Activated CD4-positive, alpha-beta T cell treated with anti-CD3 and anti-CD28 coated beads for 36 hours (primary cell): ENCODE measurements at places on chromosomes 3 and 15.

- no peak overlapping the region for H3K4me3 ChIP-seq
- no peaks in the 10 kb centered on the region for H3K36me3 ChIP-seq
- no peak for DNase-seq
- H3K27me3 ChIP-seq = no peaks in the 10 kb centered on the region
- H3K4me1 ChIP-seq = no peaks in the 10 kb centered on the region
These were observed 226.0 kb downstream of the SNRPN start for GRCh38 chr15:25180606-25181292.

- H3K27ac ChIP-seq = peak overlapping the region; percentile 97
- H3K4me1 ChIP-seq = peaks cover 90% of the 10 kb centered on the region
- H3K4me3 ChIP-seq = peak overlapping the region; percentile 61
- no peaks in the 10 kb centered on the region for H3K27me3 ChIP-seq
- peak; percentile 46 for DNase-seq
- peaks cover 45% of the 10 kb centered on the region for H3K36me3 ChIP-seq
These were observed 6.7 kb downstream of the TNFSF10 start for GRCh38 chr3:172516318-172517214.

- peaks cover 2% of the 10 kb centered on the region for H3K4me1 ChIP-seq
- no peak overlapping the region for H3K4me3 ChIP-seq
- H3K27me3 ChIP-seq = no peaks in the 10 kb centered on the region
- H3K36me3 ChIP-seq = no peaks in the 10 kb centered on the region
- DNase-seq = no peak
- H3K27ac ChIP-seq = no peak overlapping the region
These were observed 37.6 kb upstream of the ZNF710 start for GRCh38 chr15:89963301-89964231.

DNA sequence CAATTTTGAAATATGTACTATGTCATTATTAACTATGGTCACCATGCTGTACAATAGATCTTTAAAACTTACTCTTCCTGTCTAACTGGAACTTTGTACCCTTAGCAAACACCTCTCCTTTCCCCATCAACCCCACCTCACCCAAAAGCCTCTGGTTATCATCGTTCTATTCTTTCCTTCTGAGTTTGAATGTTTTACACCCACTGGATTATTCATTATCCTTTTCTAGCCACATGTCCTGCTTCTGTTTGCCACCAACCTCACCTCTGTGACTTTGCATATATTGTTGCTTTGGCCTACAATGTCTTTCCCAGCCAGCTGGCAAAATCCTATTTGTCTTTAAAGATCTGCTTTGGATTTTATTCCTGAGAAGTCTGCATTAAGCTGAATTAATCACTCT lies 102.6 kb upstream of the TSPAN3 start:
- no peaks in the 10 kb centered on the region for H3K4me1 ChIP-seq
- H3K4me3 ChIP-seq = no peak overlapping the region
- peaks cover 1% of the 10 kb centered on the region for H3K36me3 ChIP-seq

DNA sequence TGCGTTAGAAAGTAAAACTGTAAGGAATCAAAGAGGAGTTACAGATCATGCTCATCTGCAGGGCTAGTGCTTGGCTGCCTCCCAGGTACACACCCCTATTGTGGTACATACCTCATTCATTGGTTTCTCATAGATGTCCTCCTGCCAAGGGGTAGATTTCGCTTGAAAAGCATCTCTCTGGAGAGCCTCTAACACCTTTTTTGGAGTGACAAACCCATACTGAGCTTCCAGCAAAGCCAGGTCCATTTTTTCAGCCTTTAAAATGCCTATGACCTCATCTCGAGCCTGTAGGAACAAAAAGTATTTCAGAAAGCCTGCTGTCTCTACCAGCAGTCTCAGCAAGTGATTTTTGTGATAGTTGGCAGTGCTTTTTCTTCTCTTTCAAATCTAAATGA lies 112.1 kb downstream of the CMSS1 start:
- no peaks in the 10 kb centered on the region for H3K27me3 ChIP-seq
- H3K4me1 ChIP-seq = no peaks in the 10 kb centered on the region
- DNase-seq = no peak
- H3K4me3 ChIP-seq = no peak overlapping the region
- H3K36me3 ChIP-seq = peaks cover 16% of the 10 kb centered on the region
- no peak overlapping the region for H3K27ac ChIP-seq

DNA sequence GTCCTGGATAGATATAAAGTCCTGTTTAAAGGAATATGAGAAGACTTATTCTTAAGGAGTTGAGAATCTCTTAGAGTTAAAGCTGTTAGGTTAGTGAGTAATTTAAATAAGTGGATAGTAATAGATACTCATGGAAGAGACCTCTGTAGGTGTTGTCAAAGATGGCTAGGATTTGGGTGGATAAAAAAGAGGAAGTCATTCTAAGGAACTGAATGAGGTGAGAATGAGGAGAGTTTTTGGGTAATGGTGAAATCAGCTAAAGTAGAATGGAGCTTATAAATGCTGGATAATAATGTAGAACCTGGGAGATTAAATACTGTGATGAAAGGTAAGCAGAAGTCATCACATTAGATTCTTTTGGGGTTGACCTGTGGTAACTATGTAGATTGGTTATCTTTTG lies 8.1 kb downstream of the ARIH1 start:
- DNase-seq = no peak
- peaks cover 48% of the 10 kb centered on the region for H3K36me3 ChIP-seq
- H3K27me3 ChIP-seq = no peaks in the 10 kb centered on the region
- H3K4me3 ChIP-seq = no peak overlapping the region
